Tibial nerve (tissue), 4 donors: ENCODE measurements at places on chromosomes 2 and 18.

DNA sequence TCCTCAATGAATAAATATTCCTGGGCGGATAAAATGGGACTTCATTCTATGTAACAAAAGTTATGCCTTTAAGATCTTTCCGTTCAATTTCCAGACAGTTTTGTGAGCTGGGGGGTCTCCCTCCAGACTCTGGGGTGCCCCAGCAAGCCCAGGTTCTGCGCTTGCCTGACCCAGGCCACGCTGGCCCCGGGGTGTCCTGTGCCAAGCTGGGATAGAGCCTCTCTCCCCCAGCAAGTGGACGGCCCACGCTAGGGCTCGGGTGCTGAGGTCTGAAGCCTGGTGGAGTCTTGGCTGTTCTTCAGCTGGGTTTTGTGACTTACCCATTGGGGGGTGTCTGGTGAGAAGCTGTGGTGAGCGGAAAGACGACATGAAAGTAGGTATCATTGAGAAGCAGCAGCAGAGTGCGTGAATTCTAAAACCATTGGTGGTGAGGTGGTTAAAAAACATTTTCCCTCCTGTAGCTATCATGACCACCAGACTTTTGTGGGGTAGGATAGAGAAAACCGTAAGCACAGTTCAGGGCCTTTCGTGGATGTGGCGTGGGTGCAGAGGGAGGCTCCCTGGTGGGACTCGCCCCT lies 346.8 kb downstream of the ANAPC1 start:
- no peaks in the 10 kb centered on the region for H3K36me3 ChIP-seq
- no peak overlapping the region for H3K4me3 ChIP-seq
- no peak for DNase-seq
- H3K4me1 ChIP-seq = peaks cover 13% of the 10 kb centered on the region

GRCh38 chr2:64021578-64021977 lies 2.4 kb upstream of the VPS54 start:
- H3K27ac ChIP-seq = peak overlapping the region; percentile 18
- H3K4me3 ChIP-seq = no peak overlapping the region
- H3K36me3 ChIP-seq = no peaks in the 10 kb centered on the region
- H3K4me1 ChIP-seq = no peaks in the 10 kb centered on the region
- DNase-seq = no peak

- no peak for DNase-seq
- peak overlapping the region; percentile 20 for H3K27ac ChIP-seq
- no peak overlapping the region for H3K4me3 ChIP-seq
- H3K4me1 ChIP-seq = no peaks in the 10 kb centered on the region
Measured at GRCh38 chr2:169462896-169463695, 16.2 kb upstream of the BBS5 start.

GRCh38 chr2:46929612-46930011 lies 14.0 kb upstream of the MCFD2 start:
- H3K4me1 ChIP-seq = no peaks in the 10 kb centered on the region
- H3K27me3 ChIP-seq = no peaks in the 10 kb centered on the region
- no peaks in the 10 kb centered on the region for H3K36me3 ChIP-seq
- H3K4me3 ChIP-seq = no peak overlapping the region
- DNase-seq = no peak

DNA sequence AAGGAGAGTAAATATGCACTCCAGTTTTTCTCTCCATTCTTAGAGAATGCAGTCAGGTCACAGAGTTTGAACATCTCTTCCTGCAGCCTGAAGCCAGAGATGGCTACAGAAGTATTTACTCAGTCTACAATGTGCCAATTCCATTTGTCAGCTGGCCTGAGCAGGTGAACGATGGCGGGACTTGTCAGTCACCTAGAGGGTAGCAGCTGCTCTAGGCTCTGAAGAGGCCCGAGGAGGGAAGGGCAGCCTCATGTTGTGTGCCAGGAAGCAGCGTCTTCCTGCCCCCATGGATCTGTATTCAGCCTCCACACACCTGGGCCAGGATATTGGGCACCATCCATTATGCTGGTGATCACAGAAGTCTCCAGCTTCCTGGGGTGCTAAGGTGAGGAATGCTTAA lies 316.7 kb upstream of the CHAC2 start:
- H3K36me3 ChIP-seq = no peaks in the 10 kb centered on the region
- no peak overlapping the region for H3K27ac ChIP-seq
- H3K27me3 ChIP-seq = no peaks in the 10 kb centered on the region
- no peak overlapping the region for H3K4me3 ChIP-seq
- no peak for DNase-seq

GRCh38 chr2:12106440-12107080 lies 360.1 kb downstream of the LPIN1 start:
- no peaks in the 10 kb centered on the region for H3K36me3 ChIP-seq
- DNase-seq = no peak
- no peaks in the 10 kb centered on the region for H3K4me1 ChIP-seq
- no peaks in the 10 kb centered on the region for H3K27me3 ChIP-seq

DNA sequence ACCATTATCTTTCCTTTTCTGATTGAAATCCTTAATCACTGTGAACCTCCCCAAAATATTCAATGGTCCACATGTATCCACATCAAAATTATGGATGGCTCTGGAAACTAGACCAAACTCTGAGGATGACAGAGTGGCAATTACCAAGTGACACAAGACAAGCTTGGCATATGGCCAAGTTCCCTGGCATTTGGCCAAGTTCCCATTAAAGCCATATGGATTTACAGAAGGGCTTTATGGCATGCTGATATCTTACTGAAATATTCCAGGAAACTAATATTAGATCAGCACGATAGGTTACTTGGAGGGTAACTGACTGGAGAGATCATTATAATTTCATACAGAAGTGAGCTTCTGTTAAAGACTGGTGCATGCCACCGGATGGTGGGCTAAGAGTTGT lies 21.9 kb upstream of the CERS6 start:
- no peaks in the 10 kb centered on the region for H3K27me3 ChIP-seq
- no peaks in the 10 kb centered on the region for H3K36me3 ChIP-seq
- no peak overlapping the region for H3K27ac ChIP-seq
- no peaks in the 10 kb centered on the region for H3K4me1 ChIP-seq
- no peak overlapping the region for H3K4me3 ChIP-seq

GRCh38 chr2:30231996-30232800 lies 864 bp downstream of the LBH start:
- H3K27me3 ChIP-seq = peaks cover 4% of the 10 kb centered on the region
- H3K36me3 ChIP-seq = no peaks in the 10 kb centered on the region
- H3K4me1 ChIP-seq = peaks cover 6% of the 10 kb centered on the region

GRCh38 chr2:202169131-202169530 lies 69.3 kb downstream of the SUMO1 start:
- no peak overlapping the region for H3K4me3 ChIP-seq
- no peak for DNase-seq
- H3K36me3 ChIP-seq = no peaks in the 10 kb centered on the region
- peaks cover 12% of the 10 kb centered on the region for H3K4me1 ChIP-seq
- H3K27me3 ChIP-seq = peaks cover 4% of the 10 kb centered on the region
- no peak overlapping the region for H3K27ac ChIP-seq

- H3K36me3 ChIP-seq = no peaks in the 10 kb centered on the region
- H3K4me1 ChIP-seq = no peaks in the 10 kb centered on the region
- peak overlapping the region; percentile 72 for H3K27ac ChIP-seq
- H3K27me3 ChIP-seq = no peaks in the 10 kb centered on the region
Measured at GRCh38 chr2:235675678-235676535, 182.1 kb downstream of the AGAP1 start.

GRCh38 chr2:210195101-210195852 lies 24.1 kb upstream of the KANSL1L start:
- no peak overlapping the region for H3K27ac ChIP-seq
- no peaks in the 10 kb centered on the region for H3K27me3 ChIP-seq
- DNase-seq = no peak
- no peaks in the 10 kb centered on the region for H3K36me3 ChIP-seq

DNA sequence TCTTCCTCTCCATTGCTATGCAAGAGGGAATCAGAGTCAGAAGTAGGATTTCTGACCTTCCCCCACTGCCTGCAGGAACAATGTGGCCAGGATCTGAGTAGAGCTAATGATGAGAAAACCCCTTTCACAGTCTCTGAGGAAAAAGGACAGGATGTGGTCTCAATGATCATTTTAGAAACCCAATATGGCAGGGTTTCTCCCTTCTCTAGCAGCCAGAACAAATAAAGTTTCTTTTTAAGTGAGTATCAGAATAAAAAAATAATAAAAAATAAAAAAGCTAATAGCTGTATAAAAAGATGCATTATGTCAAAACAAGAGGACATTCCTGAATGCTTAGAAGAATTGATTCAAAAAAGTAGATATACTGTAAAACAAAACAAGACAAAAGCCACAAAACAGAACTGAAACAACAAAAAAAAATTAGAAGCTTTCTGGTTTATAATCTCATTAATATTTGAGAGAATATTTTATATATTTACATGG lies 1124.9 kb upstream of the ZEB2 start:
- no peak overlapping the region for H3K4me3 ChIP-seq
- no peak for DNase-seq
- no peaks in the 10 kb centered on the region for H3K27me3 ChIP-seq

- no peak for DNase-seq
- no peaks in the 10 kb centered on the region for H3K36me3 ChIP-seq
- H3K4me1 ChIP-seq = no peaks in the 10 kb centered on the region
Measured at GRCh38 chr2:221444106-221444505, 128.0 kb downstream of the EPHA4 start.

- DNase-seq = no peak
- H3K4me3 ChIP-seq = no peak overlapping the region
- no peaks in the 10 kb centered on the region for H3K36me3 ChIP-seq
- H3K27ac ChIP-seq = no peak overlapping the region
- H3K27me3 ChIP-seq = no peaks in the 10 kb centered on the region
Measured at GRCh38 chr2:71792926-71793761, 339.8 kb downstream of the DYSF start.

- DNase-seq = no peak
Measured at GRCh38 chr2:170155022-170155722, 22.8 kb upstream of the MYO3B start.

DNA sequence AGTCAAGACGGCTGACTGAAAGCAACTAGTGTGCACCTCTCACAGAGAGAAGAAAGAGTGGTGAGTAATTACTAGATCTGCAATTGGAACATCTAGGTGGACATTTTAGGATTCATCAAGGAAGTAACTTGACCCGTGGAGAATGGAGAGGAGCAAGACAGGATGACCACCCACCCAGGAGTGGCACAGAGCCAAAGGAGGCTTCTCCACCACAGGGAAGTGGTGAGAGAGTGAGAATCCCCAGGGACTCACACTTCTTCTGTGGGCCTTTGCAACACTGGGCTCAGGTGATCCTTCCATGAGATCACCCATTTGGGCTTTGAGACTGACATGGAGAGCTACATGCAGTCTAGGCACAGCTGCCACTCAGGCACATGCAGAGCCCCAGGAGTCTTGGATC lies 132.8 kb upstream of the GALNT5 start:
- no peaks in the 10 kb centered on the region for H3K4me1 ChIP-seq
- no peaks in the 10 kb centered on the region for H3K36me3 ChIP-seq
- H3K4me3 ChIP-seq = no peak overlapping the region
- no peak for DNase-seq
- no peak overlapping the region for H3K27ac ChIP-seq

DNA sequence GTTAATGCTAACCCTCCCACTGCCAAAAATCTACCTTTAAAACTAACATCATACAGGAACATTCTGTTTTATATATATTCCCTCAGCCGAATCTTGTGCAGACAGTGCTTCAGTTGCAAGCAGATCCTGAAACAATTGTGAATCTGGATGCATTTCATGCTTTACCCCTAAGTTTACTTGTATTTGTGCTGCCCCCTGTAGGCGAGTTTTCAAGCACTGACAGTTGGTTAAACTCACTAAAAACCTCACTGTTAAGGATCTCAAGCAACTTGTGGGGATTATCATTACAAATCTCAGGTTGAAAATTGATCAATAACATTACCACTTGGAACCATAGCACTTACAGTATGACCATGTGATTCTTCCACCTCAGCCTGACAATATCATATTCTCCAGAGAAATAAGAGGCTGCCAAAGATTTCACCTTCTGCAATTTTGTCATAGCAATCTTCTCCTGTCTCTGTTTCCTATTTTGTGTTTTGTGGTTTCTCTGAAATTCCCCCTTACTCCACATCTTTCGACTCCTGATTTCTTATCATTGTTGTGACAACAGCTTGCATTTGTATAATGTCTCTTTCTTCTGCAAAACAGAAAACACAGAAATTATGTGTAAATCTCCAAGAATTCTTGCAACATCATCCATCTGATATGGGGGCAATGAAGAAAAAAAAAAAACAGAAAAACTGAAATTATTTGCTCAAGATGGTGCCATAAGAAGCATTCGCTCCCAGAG lies 354.6 kb upstream of the SETBP1 start:
- H3K27ac ChIP-seq = no peak overlapping the region
- no peaks in the 10 kb centered on the region for H3K4me1 ChIP-seq
- no peaks in the 10 kb centered on the region for H3K36me3 ChIP-seq

DNA sequence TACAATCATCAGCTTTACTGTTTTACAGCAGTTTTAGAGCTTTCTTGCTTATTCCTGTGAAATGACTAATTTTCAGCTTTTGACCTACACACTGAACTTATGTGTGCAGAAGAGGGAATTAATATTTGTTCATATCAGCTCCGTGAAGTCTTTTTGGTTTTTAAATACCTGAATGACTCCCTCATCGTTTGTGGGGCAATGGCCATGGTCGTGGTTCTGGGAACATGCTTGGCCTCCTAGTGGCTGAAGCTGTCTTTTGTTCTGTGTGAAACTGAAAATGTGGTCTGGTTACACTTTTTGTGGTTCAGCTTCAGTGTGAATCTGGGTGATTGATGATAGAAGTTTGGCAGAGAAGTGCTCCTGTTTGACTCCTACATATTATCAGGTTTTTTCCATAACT lies 408.1 kb downstream of the THSD7B start:
- no peak overlapping the region for H3K4me3 ChIP-seq
- H3K36me3 ChIP-seq = no peaks in the 10 kb centered on the region
- no peak overlapping the region for H3K27ac ChIP-seq
- H3K4me1 ChIP-seq = no peaks in the 10 kb centered on the region

DNA sequence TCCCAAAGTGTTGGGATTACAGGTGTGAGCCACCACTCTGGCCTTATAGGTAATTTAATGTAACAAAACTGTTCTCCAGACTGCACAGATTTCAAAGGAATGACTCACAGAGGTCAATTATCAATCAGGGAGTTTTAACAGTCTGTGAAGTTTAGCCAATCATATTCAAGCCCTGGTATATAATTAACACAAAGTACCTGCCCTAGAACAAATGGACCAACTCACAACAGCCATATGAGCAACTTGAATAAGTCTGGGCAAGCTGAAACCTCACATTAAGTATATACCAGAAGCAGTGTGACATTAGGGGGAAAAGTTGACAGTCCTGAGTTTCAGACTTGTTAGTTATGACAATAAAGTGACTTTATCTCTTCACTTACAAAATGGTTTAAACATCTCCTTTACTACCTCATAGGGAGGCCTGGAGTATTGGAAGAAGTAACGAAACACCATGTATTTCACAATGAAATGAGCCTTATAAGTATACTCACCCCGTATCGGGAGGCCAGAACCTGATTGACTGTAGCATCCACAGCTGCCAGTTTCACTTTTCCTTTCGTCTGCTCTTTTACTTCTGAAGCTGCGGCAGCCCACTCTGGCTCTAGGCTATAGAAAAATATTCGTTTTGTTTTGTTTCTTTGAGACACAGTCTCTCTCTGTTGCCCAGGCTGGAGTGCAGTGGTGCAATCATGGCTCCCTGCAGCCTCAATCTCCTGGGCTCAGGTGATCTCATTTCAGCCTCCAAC lies 22.2 kb downstream of the PDIA6 start:
- no peak overlapping the region for H3K4me3 ChIP-seq
- H3K27me3 ChIP-seq = no peaks in the 10 kb centered on the region
- H3K4me1 ChIP-seq = no peaks in the 10 kb centered on the region

GRCh38 chr2:62727259-62727867 lies 21.9 kb downstream of the EHBP1 start:
- no peaks in the 10 kb centered on the region for H3K36me3 ChIP-seq
- no peaks in the 10 kb centered on the region for H3K27me3 ChIP-seq
- H3K4me3 ChIP-seq = no peak overlapping the region
- no peak overlapping the region for H3K27ac ChIP-seq
- DNase-seq = no peak
- peaks cover 41% of the 10 kb centered on the region for H3K4me1 ChIP-seq

- H3K4me1 ChIP-seq = peaks cover 20% of the 10 kb centered on the region
- H3K27me3 ChIP-seq = no peaks in the 10 kb centered on the region
- DNase-seq = no peak
Measured at GRCh38 chr2:151336863-151337371, 20.5 kb upstream of the TNFAIP6 start.
